ENCODE measurements at places on chromosomes 2 and 18.
A peak's percentile ranks its signal among the peaks of the same experiment; 100 is the strongest.

GRCh38 chr2:121502781-121503180 is 27.9 kb upstream of the RNU4ATAC start:
- DNase-seq, result no peak

DNA sequence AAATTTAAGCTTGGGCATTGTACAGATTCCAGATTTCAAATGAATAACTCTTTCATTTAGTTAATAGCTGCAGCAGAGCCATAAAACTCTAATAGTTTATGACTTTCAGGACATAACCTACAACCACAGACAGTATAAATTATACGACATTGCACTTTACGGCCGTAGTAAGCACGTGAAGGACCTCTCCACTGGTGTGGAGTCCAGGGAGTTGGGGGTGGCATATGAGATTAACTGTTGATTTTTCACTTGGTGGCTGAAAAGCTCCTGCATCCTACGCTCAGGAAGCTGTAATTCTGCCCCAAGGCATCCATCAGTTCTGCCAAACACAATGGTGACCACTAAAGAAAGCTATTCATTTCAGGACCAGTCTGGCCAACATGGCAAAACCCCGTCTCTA is 376.2 kb downstream of the SOX11 start:
- DNase-seq, result no peak

GRCh38 chr18:43876286-43876685 is 599.0 kb upstream of the SYT4 start:
- no peak for DNase-seq

GRCh38 chr2:81077396-81077795 is 772.8 kb upstream of the LRRTM1 start:
- no peak for DNase-seq

DNA sequence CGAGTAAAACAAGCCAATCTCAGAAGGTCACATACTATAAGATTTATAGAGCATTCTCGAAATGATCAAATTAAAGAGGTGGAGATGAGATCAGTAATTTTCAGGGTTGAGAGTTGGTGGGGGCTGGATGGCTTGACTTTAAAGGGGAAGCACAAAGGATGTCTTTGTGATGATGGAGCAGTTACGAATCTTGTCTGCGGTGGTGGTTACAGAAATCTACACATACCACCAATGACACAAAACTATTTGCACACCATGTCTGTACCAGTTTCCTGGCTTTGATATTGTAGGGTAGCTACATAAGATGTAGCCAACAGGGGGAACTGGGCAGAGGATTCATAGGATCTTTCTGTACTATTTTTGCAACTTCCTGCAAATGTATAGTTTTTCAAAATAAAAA is 190.6 kb upstream of the SMIM21 start:
- no peak for DNase-seq

- no peak for DNase-seq
These were observed 1.5 kb downstream of the KCNIP3 start for GRCh38 chr2:95298486-95299111.

DNA sequence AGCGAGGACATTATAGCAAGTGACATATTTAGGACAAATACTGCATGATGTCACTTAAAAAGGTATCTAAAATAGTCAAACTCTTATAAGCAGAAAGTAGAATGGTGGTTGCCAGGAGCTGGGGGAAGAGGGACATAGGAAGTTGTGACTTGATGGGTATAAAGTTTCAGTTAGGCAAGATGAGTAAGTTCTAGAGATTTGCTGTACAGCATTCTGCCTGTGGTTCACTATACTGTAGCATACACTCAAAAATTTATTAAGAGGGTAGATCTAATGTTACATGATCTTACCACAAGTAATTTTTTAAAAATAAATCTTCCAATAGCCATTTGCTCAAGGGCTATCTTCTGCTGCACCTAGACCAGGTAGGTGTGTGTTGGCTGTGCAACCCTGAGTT is 78.1 kb upstream of the NPAS2 start:
- DNase-seq, result no peak

- no peak for DNase-seq
These were observed 26.5 kb upstream of the KCNS3 start for GRCh38 chr2:17851731-17852585.

- no peak for DNase-seq
These were observed 332.0 kb downstream of the PTPRM start for GRCh38 chr18:7899078-7899477.

GRCh38 chr2:40450796-40451430 is 977 bp downstream of the SLC8A1 start:
- DNase-seq, result peak; percentile 46

- DNase-seq, result no peak
These were observed 1402.0 kb upstream of the PIK3C3 start for GRCh38 chr18:40553029-40553428.

GRCh38 chr2:98643496-98644100 is 35.2 kb downstream of the UNC50 start:
- DNase-seq, result no peak

- no peak for DNase-seq
These were observed 39.6 kb downstream of the KCTD18 start for GRCh38 chr2:200470230-200470629.

DNA sequence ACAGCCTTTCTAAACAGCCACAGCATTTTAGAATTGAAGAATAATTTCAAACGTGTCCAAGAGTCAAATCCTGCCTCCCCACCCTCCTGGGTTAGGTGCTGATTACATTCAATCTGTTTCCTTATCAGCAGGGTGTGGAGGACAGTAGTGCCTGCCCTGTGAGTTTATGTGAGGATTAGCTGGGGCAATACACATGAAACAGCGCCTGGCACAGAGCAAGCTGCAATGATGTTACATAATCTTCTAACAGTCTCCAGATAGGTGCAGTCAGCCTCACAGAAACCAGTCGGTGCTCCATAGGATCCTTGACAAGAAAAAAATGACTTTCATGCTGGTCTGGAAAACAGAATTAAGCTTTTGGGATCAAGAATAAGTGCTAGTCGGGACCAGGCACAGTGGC is 91.7 kb upstream of the ITGA6 start:
- DNase-seq, result no peak

DNA sequence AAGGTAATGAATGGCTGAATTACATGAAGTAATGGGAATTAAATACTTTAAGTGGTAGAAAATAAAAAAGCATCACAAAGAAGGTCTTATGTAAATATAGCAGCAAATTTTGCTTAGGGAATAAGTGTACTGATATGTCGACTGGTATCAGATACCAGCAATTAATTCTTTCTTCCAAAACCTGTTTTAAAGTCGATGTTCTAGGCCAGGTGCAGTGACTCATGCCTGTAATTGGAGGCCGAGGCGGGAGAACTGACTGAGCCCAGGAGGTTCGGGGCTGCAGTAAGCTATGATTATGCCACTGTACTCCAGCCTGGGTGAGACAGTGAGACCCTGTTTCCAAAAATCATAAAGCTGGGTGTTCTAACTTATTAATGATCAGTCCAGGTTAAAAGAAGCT is 30.3 kb downstream of the SP3 start:
- DNase-seq, result no peak

- DNase-seq, result no peak
These were observed 12.2 kb upstream of the ARL5A start for GRCh38 chr2:151840216-151841046.

DNA sequence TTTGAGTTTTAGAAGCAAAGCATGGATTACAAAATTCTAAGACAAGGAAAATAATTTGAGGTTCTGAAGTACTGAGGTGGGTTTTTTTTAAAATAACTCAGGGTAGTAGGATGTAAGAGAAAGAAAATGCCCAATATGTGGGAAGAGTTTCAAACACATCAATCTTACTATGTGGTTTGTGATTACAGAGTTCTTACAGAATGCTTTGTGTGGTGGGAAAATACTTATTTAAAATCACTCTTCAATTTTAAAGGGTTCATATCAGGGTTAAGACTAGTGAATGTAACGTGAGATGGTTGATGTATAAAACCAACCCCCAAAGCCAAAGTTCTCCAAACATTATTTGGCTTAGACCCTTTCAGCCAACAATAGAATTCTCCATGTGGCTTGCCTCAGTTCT is 173.5 kb downstream of the UBE2E3 start:
- no peak for DNase-seq

DNA sequence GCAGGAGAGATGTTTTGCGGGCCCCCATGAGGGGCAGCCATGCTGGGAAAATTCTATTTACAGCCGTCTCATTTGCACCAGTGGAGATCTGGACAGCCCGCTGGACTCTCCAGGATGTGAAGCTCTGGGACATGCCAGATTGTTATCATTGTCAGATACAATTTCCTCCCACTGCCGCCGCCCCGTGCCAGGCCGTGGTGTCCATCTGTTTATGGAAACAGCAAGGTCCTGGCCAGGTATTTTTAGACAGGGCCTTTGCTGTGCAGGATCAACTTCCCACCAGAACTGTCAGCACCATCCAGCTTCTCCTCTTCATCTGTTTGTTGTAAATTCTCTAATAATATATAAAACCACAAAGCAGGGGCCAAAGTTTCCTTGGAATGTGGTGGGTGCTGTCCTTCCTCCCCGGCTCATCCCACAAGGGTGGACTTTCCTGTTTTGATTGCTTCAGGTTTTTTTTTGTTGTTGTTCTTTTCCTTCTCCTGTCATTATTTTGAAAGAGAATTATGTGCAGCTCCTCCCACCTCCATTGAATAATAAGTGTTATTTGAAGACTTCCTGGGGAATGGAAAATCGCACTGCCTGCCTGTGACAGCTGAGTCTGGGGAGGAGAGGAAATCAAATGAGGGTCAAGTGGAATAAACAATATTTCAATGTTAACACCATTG is 398.1 kb downstream of the TNS1 start:
- no peak for DNase-seq

GRCh38 chr2:25044990-25045389 is 3.1 kb downstream of the EFR3B start:
- peak; percentile 32 for DNase-seq

- no peak for DNase-seq
These were observed 27.4 kb upstream of the ACSL3 start for GRCh38 chr2:222833410-222833809.

DNA sequence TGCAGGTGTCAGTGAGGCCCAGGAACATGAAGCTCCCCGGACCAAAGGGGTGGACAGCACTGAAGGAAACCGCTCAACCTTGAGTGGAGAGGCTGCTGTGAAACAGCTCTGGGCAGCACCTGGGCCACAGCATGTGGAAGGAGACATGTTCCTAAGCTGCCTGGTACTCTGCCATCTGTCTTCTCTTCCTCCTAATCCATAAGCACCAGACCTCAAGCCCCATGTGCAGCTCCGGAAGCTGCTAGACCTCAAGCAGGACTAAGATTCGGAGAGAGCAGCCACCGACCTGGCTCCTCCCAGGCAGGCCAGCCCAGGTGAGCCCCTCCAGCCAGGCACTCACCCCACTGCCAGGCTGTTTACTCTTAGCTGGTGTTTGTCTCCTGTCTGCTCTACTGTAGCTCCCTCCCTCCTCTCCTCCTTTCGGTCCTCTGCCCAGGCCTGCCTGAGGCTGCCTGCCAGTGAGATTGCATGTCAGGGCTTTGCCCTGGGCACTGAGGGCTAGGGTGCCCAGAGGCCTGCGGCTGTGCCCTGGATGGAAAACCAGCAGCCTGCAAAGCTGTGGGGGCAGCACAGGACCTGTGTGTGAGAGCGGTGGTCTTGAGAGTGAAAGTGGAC is 53.7 kb downstream of the BCL11A start:
- no peak for DNase-seq

DNA sequence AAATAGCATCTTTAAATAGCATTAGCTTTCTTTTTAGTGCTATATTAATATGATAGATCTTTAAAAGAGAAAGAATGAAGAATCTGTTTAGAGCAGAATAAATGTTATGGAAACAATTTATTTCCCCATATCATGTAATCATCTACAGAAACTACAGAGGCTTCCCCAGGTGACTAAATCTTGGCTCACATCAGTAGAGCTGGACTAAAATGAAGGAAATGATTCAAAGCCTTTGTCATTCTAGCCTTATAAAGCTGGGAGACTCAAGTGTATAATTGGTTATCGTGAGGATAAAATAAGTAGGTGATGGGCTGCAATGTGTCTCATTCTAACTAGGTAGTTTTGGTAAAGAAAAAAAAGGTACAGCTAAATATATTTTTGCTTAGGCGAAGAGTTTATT is 83.2 kb upstream of the UNC80 start:
- DNase-seq, result no peak

GRCh38 chr2:205857520-205858237 is 175.4 kb downstream of the NRP2 start:
- no peak for DNase-seq

- no peak for DNase-seq
These were observed 95.6 kb upstream of the THOC1 start for GRCh38 chr18:363301-364085.

DNA sequence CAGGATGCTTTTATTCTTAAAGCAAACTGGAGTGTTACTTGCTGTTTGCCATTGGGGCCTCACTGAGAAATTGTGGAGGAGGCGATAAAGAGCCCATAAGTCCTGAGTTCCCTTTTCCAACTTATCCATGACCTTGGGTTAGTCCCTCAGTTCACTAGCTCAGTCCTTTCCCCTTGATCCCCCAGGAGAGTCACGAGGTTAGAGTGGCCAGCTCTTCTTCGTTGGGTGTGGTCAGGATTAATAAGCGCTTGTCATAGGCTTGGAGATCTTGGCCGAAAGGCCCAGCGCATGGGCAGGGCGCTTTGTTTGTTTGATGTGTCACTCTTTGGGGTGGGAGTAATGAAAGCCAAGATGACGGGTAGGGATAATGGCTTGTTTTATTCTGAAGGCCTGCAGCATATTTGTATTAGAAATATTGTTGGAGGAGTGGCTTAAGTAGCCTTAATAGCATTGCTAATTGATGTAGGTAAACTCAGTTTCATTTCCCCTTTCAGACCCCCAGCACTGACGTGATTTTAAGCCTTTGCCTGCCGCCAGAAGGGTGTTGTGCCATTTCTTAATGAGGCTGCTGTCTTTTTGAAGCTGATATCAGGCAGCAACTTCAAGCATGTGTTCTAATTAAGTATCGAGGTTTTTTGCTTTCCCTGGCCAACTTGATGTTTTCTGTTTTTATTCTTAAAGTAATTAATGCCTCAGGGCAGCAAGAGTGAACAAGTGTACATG is 15.7 kb downstream of the GRHL1 start:
- DNase-seq, result no peak

GRCh38 chr2:170721678-170722077 is 6.5 kb downstream of the SP5 start:
- DNase-seq, result no peak

DNA sequence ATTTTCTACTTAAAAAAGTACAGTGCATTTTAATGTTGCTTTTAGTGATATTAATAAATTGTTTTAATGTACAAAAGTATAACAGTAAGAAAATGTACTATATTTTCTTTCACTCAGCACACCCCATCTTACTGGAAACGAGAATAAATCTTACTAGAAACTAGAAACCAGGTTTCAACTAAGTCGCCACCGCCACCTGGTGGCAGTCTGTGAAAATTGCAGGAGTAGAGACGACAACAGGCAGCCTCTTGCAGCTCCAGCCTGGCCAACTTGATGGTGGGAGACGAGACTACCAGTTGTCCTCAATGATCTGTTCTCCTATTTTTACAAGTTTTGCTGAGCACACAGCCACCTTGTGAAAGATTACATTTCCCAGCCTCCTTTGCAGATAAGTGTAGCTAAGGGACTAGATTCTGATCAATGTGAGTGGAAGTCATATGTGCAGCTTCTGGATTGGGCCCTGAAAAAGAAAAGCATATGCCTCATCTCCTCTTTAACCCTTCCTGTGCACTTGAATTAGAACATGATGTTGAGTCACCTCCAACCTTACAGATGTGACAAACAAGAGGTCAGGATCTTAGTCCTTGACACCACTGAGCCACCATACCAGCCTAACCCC is 8.7 kb downstream of the OTOF start:
- no peak for DNase-seq
